ENCODE measurements at places on chromosomes 11 and 22.

GRCh38 chr11:75809111-75809510 is 5.9 kb upstream of the UVRAG start:
- DNase-seq, result no peak

DNA sequence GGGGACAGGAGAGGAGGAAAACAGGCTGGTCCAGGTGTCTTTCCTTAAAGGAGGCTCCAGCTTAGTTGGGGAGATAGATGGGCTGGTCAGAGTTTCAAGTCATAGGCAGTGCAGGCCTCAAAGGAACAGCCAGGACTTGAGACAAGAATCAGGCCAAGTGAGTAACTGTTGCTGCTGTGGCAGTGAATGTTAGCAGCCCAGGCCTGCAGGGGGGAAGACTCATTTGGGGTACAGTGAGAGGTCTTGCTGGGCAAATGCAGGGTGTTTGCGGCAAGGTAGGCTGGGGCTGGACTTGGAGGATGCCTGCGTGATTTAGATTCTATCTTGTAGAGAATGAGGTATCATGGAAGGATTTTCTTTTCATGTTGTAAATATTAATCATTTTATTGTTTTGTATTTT is 24.1 kb downstream of the PTPRJ start:
- no peak for DNase-seq

- no peak for DNase-seq
These were observed 124.8 kb upstream of the OPCML start for GRCh38 chr11:133657054-133657453.

GRCh38 chr22:20919718-20920117 is 2.5 kb downstream of the CRKL start:
- no peak for DNase-seq

- no peak for DNase-seq
These were observed 46.7 kb downstream of the CD44 start for GRCh38 chr11:35185696-35186095.

GRCh38 chr11:65927904-65928397 is 8.7 kb downstream of the DRAP1 start:
- peak; percentile 37 for DNase-seq

- no peak for DNase-seq
These were observed 20.9 kb upstream of the MICAL2 start for GRCh38 chr11:12089473-12089872.

DNA sequence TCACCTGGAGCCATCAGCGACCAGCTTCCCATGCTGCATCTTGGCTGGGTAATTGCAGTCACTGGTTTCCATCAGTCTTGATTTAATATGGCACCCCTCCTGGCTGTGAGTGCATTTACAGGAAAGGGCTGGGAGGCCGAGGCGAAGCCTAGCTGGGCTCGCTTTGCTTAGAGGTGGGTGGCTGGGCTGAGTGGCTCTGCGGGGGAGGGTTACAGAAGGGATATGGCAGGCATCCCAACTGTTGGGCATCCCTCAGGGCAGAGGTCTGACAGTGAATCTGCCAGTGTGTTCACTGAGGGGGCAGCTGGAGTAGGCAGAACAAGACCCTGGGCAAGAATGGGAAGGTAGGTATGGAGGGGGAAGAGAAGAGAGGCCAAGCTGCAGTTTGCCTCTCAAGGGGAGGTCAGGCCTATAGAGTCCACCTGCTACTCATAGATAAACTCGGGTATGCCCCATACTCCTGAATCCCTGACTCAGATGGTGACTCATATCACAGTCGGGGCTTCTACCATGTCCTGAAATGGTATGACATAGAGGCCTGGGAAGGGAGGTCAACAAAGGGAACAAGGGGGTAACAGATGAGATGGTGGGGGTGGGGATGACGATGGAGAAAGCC is 77.5 kb upstream of the PHOX2A start:
- peak; percentile 72 for DNase-seq

GRCh38 chr22:48659404-48659996 is 1168.2 kb downstream of the BRD1 start:
- DNase-seq, result no peak

- DNase-seq, result no peak
These were observed 466.5 kb downstream of the MIAT start for GRCh38 chr22:27123880-27124279.

GRCh38 chr11:97717922-97718321 is 1302.8 kb upstream of the CNTN5 start:
- DNase-seq, result no peak

GRCh38 chr11:126871792-126872191 is 128.8 kb downstream of the KIRREL3 start:
- DNase-seq, result no peak

GRCh38 chr11:34866375-34866774 is 49.8 kb downstream of the APIP start:
- DNase-seq, result no peak

GRCh38 chr11:130729193-130729592 is 187.1 kb downstream of the SNX19 start:
- DNase-seq, result no peak

DNA sequence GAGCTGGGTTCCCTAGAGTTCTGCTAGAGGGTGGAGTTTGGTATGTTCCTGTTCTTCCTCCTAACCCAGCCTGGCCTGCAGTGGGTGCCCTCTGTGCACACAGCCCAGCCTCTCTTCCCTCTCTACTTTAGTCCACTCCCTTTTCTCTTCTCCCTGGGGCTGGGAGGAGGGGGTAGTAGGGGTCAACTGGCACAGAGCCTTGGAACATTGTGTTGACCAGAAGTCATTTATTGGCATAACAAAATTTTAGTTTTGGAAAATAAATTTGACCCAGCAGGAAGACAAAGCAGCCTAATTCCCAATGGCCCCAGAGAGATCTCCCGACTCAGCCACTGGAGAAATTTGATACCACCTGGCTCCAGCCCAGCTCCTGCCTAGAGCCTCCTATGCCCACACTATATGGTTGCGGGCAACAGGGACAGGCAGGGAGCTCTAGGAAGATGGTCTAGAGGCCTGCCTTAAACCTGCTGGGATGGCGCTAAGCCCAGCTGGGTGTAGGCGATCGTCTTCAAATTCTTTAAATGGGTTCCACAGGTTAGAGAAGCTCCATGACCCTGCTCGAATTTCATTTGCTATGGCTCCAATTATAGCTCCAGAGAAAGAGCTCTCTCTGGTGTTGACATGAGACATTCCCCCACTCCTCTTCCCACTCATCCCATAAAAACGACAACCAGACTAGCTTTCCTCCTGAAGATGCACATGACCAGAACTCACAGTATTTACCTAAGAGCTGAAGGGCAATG is 9.9 kb downstream of the PCSK7 start:
- DNase-seq, result peak; percentile 67

DNA sequence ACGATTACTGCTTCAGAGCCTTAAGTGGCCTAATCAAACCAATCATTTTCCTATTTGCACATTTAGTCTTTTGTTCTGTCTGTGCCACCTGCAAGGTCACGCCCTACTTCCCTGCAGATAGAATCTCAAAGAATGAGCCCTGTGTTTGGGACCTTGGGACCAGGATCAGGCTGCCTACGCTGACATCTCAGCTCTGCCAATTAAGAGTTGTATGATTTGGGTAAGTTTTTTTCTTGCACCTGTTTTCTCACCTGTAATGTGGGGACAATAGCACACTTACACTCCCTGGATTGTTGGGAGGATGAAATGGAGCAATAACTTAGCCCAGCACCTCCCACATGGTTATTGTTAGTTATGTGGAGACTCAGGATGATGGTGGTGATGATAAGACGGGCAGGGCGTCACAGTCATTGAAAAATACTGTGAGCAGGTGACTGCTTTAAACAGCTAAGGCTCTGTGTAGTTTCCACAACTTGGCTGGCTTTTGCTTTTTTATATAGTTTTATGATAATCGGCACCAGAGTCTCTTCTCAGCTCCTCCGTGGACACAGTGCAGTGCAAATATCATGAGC is 155.0 kb downstream of the ADAMTS15 start:
- DNase-seq, result no peak
